ENCODE measurements at places on chromosomes 12 and 14. TPM values are rescaled to one million over a fixed set of nuclear protein-coding genes. Genes with fewer than 3 reads are reported as not detected.

MGAT2 gene
- 37.3 TPM for total RNA-seq

REM2 gene
- total RNA-seq = 0.15 TPM

TCTN2 gene
- 9.6 TPM for total RNA-seq

ASCL1 gene
- not detected for total RNA-seq

TAS2R9 gene
- total RNA-seq = not detected

PROX2 gene
- not detected for total RNA-seq

HNRNPA1 gene
- 1,763 TPM for total RNA-seq

TEAD4 gene
- total RNA-seq = 39.8 TPM

- H3K36me3 ChIP-seq = no peaks in the 10 kb centered on the region
- no peak overlapping the region for H3K4me3 ChIP-seq
- H3K4me1 ChIP-seq = no peaks in the 10 kb centered on the region
- H3K27ac ChIP-seq = no peak overlapping the region
Observed at GRCh38 chr14:72404998-72405397, 472.8 kb downstream of the RGS6 start.

DNA sequence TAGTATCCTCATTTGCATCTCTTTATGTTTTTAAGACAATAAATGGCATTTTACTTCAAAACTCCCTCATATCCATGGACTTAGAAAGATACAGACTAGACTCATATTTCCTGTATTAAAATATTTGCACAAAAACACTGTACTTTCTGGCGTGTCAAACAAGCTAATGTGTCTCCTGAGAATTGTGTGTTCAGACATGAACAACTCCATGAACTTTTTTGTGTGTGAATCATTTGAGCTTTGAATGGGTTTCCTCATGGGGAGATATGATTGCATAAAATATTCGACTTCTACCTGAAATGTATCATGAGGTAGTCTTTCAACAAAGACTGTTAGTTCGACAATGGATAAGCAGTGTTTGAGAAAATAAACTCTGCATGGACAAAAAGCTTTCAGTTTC lies 58.8 kb downstream of the TMEM30B start:
- peaks cover 38% of the 10 kb centered on the region for H3K4me1 ChIP-seq
- DNase-seq = no peak
- no peaks in the 10 kb centered on the region for H3K27me3 ChIP-seq
- no peak overlapping the region for H3K27ac ChIP-seq
- no peaks in the 10 kb centered on the region for H3K36me3 ChIP-seq

DNA sequence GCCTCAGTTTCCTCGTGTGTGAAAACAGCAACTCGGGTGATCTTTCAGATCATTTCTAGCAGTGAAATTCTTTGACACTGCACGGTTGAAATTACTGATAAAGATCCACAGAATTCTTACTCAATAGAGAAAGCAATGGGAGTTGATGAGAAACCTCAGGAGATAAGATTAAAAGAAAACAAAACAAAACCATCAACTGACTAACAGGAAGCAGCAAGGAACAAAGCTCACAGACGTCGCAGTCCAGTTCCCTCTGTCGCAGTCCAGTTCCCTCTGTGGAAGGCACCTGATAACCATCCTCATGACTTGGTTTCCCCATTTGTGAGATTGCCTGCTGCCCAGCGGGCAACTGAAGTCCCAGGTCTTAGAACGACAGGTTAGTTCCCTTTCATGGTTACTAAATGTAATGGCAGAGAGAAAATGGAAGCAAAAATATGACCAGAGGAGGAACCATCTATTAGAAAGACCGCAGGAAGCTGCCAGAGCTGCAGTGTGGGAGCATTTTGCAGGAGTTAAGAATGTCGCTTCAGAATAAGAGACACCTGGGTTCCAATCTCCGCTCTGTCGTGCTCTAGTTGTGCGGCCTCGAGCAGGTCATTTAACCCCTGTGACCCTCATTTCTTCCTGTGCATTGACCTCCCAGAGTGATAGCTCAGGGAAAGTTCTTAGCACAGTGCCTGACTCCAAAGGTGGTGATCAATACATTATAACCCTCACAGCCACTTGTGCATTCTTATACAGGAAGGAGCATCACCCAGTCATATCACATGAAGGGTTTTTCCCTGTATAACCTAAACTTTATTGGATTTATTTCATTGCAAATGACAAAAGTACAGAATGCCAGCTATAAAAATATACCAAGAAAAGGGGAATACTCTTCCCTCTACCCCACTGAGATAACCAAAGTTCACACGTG lies 5.1 kb upstream of the MED13L start:
- no peak for DNase-seq
- H3K4me3 ChIP-seq = no peak overlapping the region
- no peaks in the 10 kb centered on the region for H3K36me3 ChIP-seq
- H3K4me1 ChIP-seq = peaks cover 6% of the 10 kb centered on the region

GRCh38 chr14:59582845-59583509 lies 6.4 kb upstream of the CCDC175 start:
- peaks cover 37% of the 10 kb centered on the region for H3K4me1 ChIP-seq
- DNase-seq = peak; percentile 57
- H3K27me3 ChIP-seq = no peaks in the 10 kb centered on the region
- H3K36me3 ChIP-seq = no peaks in the 10 kb centered on the region
- H3K27ac ChIP-seq = no peak overlapping the region

DNA sequence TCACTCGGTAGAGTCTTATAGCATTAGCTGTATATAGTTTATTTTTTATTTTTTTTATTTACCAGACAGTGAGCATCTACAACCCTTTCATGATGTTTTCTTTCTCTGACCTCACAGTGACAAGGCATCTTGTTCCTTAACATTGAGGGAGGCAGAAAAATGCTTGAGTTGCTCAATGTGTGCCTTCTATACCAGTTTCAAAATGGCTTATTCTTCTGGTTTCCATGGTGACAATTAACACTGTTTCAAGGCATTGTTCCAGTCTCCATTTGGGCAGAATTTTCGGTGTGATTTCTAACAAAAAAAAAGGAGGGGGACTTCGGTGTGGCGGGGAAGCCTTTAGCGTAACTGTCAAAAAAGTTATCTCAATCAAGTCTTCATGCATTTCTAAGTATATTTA lies 209.7 kb upstream of the NPAS3 start:
- H3K27ac ChIP-seq = no peak overlapping the region
- no peaks in the 10 kb centered on the region for H3K36me3 ChIP-seq
- no peak for DNase-seq
- H3K27me3 ChIP-seq = no peaks in the 10 kb centered on the region

- H3K4me3 ChIP-seq = no peak overlapping the region
- H3K36me3 ChIP-seq = no peaks in the 10 kb centered on the region
- no peak overlapping the region for H3K27ac ChIP-seq
- H3K27me3 ChIP-seq = no peaks in the 10 kb centered on the region
- DNase-seq = no peak
Observed at GRCh38 chr12:1046727-1047126, 55.7 kb downstream of the ERC1 start.

- no peak for DNase-seq
- peaks cover 5% of the 10 kb centered on the region for H3K27me3 ChIP-seq
- no peak overlapping the region for H3K4me3 ChIP-seq
- H3K4me1 ChIP-seq = no peaks in the 10 kb centered on the region
Observed at GRCh38 chr14:54314365-54315104, 82.3 kb upstream of the CDKN3 start.

DNA sequence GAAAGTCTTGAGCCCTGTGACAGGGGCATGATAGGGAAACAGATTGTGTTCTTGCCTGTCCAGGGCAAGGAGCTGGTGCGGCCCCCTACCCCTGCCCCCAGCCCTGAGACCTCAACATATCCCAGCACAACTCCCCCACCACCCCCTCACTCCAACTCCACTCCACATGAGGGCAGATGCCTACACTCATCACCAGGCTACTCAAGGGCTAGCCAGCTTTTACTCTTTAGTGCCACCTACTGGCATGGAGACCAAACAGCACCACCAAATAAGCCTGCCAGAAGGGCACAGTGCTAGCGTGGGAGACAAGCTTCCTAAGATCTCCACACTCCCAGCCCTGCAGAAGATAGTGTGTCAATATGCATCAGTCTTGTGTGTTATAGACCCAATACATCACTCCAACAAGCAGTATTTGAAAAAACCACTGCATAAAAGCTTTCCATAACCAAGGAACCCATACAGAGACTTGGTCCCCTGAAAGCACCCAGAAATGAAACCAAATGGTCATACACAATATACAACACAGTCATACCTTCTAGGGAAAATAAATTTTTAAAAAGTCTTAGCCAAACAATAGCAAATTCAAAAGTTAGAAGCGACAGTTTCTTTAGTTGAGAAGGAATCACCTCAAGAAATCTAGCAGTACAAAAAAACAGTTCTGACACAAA lies 154.4 kb downstream of the KCNK10 start:
- H3K4me1 ChIP-seq = no peaks in the 10 kb centered on the region
- no peaks in the 10 kb centered on the region for H3K36me3 ChIP-seq
- peak; percentile 68 for DNase-seq
- no peak overlapping the region for H3K4me3 ChIP-seq
- H3K27me3 ChIP-seq = no peaks in the 10 kb centered on the region

GRCh38 chr12:110743571-110744093 lies 941 bp upstream of the PPP1CC start:
- peak overlapping the region; percentile 84 for H3K4me3 ChIP-seq

GRCh38 chr12:2300886-2301285 lies 248.1 kb downstream of the CACNA1C start:
- no peak for DNase-seq
- no peaks in the 10 kb centered on the region for H3K27me3 ChIP-seq
- no peak overlapping the region for H3K4me3 ChIP-seq
- H3K36me3 ChIP-seq = no peaks in the 10 kb centered on the region
- peaks cover 9% of the 10 kb centered on the region for H3K4me1 ChIP-seq

DNA sequence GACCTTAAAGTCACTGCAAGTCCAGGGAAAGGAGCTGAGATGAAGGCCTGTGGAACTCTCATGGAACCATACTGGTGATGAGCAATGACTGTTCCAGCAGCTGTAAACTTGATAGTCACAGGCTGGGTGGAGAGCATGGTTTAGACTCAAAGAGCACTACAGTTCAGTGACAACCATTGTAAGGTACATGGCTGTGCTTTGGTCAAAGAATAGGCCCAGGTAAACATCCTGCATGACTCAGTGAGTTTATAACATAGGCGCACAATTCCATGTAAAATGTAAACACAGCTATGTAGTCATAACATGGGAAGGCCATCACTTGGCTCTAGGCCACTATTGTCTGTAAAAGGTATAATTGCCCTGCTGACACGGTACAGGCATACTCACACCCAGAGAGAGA lies 119.3 kb upstream of the FSCB start:
- H3K27ac ChIP-seq = no peak overlapping the region
- H3K27me3 ChIP-seq = no peaks in the 10 kb centered on the region
- no peak for DNase-seq
- H3K36me3 ChIP-seq = no peaks in the 10 kb centered on the region
- H3K4me3 ChIP-seq = no peak overlapping the region

DNA sequence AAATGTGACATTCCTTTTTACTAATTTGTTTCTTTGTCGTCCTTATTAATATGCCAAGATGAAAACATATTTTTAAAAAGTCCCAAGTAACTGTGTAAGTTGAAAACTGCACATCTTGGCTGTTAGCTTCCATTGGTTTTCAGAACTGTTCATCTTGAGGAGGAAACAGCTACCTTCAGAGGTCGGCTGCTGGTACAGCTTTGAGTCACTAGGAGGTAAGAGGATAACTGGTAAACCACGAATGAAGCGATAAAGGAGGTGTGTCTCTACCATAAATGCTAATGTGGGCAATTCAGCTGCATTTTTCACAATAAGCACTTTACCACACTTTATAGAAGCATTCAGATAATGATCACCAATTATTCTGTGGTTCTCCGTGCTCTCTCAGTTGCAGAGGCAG lies 137.5 kb upstream of the KRAS start:
- no peak overlapping the region for H3K27ac ChIP-seq
- no peaks in the 10 kb centered on the region for H3K36me3 ChIP-seq
- H3K4me3 ChIP-seq = no peak overlapping the region
- DNase-seq = no peak

DNA sequence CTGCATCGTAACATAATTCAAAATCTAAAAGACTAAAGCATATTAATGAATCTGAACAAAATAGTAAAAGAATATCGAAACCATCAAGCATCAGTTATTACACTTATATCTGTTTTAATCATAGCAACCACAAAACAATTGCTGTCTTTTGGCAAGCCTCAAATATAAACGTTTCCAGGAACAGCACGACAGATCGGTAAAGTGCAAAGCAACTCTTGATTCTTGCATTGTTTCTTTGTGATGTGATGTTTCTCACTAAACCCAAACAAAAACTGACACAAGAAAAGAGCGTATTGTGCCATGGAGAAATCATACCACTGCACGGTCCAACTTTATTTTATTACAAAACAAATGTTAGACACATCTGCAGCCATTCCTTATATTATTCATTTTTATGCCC lies 9.2 kb upstream of the MYF6 start:
- no peak overlapping the region for H3K4me3 ChIP-seq
- DNase-seq = no peak
- H3K4me1 ChIP-seq = no peaks in the 10 kb centered on the region
